ENCODE measurements at places on chromosomes 1 and 21.
A peak's percentile ranks its signal among the peaks of the same experiment; 100 is the strongest.

- DNase-seq: no peak
Measured at GRCh38 chr1:45171575-45171974, 34.8 kb downstream of the ZSWIM5 start.

GRCh38 chr1:44819608-44820327, 11.4 kb downstream of the BTBD19 start:
- DNase-seq: peak; percentile 95

DNA sequence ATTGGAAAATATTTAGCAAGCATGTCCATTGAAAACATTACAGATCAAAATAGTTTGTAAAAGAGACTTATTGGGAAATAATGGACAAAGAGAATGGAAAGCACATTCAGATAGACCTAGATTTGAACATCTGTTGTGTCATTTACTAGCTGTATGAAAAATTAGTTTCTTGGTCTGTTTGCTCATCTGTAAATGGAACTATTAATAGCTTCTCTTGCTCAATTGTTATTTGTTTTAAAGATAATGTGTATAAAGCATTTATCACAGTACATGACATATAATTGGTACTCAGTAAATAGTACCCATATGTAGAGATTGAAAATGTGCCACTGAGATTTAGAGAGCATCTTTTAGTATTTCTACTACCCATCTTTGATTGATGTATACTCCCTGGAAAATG, 25.9 kb downstream of the RPAP2 start:
- DNase-seq: no peak

GRCh38 chr21:28932717-28933116, 60.0 kb downstream of the LTN1 start:
- no peak for DNase-seq

GRCh38 chr21:30408782-30409494, 13.1 kb downstream of the KRTAP13-1 start:
- DNase-seq: peak; percentile 81

DNA sequence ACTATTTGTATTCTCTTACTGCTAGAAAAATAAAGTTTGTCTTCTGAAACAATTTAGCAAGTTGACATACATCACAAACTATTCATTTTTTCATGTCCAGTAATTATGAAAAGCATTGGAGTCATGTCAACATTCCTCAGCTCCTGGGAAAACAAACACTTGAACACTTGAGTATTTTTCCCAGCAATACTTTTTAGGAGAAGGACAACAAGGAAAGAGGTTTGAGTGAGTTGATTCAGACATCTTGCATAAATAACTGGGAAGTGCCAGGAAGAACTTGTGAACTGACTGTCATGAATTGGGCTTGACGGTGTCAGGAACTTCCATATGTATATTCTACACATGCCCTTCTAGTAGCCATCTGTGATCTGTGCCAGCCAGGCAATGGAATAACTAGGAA, 195.6 kb downstream of the HMCN1 start:
- no peak for DNase-seq

DNA sequence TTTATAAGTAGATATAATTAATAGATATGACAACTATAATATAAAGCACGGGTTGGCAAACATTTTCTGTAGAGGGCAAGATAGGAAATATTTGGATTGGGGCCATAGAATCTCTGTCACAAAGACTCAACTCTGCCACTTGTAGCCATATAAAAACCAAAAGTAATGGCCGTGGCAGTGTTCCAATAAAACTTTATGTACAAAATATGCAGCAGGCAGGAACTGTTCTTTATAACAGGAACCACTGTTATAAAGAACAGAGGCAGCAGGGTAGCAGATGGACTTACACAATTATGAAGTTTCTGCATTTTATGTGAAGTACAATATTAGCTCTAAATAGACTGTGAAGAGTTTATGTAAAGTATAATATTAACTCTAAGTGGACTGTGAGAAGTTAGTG, 16.9 kb upstream of the QSOX1 start:
- DNase-seq: no peak

- DNase-seq: no peak
Measured at GRCh38 chr21:17359781-17360180, 153.1 kb upstream of the CXADR start.

DNA sequence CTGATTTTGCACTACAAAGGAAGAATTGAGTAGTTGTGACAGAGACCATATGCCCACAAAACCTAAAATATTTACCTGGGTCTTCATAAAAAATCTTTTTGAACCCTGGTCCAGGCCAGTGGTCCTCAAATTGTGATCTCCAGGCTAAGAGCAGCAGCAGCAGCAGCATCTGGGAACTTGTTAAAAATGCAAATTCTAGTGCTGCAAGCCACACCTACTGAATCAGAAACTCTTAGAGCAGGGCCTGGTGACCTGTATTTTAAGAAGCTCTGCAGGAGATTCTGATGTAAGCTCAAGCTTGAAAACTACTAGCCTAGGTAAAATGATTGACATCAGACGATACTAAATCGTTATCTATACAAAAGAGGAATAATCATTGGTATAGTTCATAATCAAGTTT, 112.2 kb downstream of the LRRC7 start:
- no peak for DNase-seq

DNA sequence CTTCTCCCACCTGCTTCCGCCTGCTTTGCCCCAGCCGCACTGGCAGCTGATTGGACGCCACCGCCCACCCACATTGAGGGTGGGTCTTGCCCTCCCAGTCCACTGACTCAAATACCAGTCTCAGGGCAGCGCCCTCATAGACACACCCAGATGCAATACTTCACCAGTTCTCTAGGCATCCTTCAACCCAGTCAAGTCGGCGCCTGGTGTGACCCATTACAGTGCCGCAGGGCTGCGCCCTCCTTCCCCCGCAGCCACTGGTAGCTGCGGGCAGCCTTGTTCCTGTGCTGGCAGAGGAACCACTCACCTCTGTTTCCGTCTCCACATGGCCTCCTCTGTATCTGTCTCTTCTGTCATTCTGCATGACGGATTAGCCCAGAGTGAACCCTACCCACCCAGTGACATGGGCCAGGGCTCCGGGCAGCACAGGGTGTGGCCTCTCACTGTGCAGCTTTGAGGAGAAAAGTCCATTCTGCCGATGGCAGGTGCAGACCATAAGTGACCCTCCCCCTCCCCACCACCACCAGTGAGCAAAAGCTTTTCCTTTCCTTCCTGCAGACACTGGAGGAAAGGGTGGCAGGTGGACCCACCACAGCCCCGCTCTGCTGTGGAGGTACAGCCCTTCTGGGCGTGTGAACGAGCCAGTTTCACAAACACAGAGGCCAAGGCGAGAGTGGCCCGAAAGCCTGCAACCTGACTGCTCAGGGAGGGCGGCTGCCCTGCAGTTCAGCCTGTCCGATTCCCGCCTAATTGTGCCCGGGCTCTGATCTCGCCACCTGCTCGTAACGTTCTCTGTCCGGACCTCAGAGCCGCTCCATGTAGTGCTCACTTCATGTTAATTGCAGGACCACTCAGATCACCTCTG, 57.1 kb downstream of the FAAP20 start:
- no peak for DNase-seq

GRCh38 chr1:41381692-41382479, 20.7 kb downstream of the FOXO6 start:
- DNase-seq: peak; percentile 43

DNA sequence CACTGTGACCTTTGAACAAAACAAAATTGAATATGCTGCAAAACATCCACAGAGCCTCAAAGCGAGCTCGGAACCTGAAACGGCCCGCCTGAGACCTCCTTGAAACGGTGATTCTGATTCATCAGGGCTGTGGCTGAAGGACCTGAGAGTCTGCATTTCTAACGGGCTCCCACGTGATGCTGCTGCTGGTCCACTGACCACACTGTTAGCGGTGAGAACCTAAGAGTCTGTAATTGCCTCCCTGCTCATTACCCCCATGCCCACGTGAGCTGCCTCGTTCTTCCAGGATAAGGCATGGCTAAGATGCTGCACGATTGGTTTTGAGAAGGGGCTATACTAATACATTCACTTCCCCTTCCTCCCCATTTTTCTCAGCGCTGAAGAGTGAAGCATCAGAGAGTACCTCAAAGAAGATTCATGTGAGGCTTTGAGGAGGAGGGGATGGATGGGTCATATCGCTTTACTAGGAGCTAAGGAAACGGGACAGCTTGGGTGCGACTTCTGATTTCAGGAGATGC, 9.7 kb downstream of the TLR5 start:
- DNase-seq: no peak

DNA sequence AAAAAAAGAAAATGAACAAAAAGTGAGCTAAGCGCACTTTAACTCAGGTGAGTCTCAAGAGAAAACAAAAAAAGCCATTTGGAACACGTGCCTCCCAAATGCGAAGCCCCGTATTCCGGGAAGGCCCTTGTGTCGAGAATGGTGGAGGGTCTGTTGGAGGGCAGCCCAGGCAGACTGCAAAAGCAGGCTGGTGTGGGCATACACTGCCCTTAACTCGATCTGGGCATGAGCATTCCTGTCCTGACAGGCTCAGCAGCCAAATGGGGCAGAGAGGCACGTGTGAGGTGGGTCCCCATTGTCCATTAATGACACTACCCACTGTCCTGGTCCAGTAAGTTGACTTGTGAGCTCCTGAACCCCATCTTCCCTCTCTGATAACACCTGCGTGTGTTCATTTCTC, 57.7 kb downstream of the EVA1C start:
- DNase-seq: no peak

- DNase-seq: no peak
Measured at GRCh38 chr1:54053745-54054437, 483 bp downstream of the TCEANC2 start.

DNA sequence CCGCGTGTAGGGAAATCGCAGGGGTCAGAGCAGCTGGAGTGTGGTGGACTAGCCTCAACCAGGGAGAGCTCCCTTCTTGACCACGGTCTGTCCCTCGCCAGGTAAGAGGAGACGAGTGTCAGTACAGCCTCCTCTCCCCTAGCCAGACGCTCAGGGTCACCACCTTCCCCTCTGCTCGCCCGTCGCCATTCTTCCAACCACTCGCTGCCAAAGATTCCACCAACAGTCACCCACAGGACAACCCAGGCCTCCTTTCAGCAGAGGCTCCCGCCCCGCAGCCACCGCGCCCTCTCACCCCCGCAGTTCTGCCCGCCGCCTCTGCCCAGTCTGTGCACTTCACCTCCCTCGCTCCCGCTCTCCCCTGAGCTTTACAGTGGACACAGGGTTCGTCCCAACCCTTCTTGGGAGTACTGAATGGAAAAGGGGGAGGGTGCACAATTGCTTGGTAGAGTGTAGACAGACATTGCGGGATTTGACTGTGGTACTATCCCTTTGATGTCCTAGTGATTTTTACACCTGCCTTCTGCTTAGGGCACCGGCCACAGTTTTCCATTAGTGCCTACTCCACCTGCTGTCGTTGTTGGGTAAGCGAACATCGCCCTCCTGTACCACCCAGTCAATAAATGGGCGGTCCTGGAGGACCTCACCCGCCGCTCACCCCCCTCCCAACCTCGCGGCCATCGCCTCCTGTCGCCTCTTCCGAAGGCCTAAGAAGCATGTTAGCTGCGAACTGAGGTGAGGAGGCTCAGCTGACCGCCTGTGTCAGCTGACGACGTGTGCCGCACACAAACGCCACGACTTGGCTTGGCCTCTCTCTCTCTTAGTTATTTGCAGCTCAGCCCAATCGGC, 9.2 kb upstream of the NBPF11 start:
- DNase-seq: no peak

GRCh38 chr1:214280386-214281020, 456 bp upstream of the SMYD2 start:
- peak; percentile 27 for DNase-seq

- DNase-seq: no peak
Measured at GRCh38 chr1:1780598-1781525, 2.6 kb upstream of the NADK start.

GRCh38 chr21:35988416-35989137, 71.7 kb downstream of the SETD4 start:
- no peak for DNase-seq

DNA sequence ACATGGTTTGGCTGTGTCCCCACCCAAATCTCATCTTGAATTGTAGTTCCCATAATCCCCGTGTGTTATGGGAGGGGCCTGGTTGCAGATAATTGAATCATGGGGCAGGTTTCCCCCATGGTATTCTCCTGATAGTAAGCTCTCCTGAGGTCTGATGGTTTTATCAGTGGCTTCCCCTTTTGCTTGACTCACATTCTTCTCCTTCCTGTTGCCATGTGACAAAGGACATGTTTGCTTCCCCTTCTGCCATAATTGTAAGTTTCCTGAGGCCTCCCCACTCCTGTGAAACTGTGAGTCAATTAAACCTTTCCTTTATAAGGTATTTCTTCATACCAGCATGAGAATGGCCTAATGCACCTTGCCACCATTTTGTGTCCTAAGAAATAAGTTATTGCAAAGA, 415.0 kb downstream of the COL11A1 start:
- no peak for DNase-seq

- peak; percentile 44 for DNase-seq
Measured at GRCh38 chr21:23475281-23476219, 2131.7 kb downstream of the MRPL39 start.

DNA sequence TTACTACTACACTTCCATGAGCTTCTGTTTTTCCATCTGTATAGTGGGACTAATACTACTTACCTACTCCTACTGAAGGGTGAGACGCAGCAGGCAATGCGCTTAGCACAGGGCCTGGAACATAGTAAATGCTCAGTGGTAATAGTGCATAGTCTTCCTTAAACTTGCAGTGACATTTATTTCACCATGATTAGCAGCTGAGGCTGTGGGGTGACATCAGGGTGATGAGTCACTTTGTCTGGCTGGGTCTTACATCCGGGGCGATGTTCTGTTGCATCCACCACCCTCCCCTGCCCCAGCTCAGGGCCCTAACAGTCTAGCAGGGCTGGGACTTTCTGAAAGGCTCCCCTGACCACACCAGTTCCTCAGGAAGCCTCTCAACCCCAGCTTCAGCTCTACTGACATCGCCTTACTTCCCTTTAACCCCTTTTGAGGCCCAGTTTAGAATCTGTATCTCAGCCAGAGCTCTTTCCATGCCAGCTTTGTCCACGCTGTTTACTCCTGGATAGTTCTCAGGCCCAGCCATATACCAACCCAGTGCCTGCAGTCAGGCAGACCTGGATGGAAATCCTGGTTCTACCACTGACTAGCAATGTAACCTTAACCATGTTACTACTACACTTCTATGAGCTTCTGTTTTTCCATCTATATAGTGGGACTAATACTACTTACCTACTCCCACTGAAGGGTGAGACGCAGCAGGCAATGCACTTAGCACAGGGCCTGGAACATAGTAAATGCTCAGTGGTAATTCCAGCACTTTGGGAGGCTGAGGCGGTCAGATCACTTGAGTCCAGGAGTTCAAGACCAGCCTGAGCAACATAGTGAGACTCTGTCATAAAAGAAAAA, 66.3 kb downstream of the CD58 start:
- peak; percentile 71 for DNase-seq

GRCh38 chr1:160427625-160428024, 27.3 kb downstream of the VANGL2 start:
- DNase-seq: peak; percentile 32

DNA sequence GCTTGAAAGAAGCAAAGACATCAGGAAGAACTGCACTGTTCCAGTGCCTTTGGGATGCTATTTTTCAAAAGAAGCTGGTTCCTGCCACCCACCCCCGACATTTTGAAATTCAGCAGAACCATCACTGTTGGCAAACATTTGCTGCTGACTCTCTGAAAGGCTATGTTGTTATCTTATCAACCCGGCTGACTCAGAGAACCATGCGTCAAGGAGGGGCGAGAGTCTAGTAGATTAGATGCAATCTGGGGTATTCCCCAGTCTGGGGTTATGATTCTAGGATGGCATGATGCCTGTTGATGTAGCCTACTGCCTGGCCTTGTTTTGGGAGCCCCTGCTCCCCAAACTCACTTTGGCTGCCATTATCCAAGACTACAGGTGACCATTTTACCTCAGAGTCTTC, 267.8 kb upstream of the RUNX1 start:
- DNase-seq: no peak

All from HT1080 (cell line).